ENCODE measurements at places on chromosomes 5 and 9.

DNA sequence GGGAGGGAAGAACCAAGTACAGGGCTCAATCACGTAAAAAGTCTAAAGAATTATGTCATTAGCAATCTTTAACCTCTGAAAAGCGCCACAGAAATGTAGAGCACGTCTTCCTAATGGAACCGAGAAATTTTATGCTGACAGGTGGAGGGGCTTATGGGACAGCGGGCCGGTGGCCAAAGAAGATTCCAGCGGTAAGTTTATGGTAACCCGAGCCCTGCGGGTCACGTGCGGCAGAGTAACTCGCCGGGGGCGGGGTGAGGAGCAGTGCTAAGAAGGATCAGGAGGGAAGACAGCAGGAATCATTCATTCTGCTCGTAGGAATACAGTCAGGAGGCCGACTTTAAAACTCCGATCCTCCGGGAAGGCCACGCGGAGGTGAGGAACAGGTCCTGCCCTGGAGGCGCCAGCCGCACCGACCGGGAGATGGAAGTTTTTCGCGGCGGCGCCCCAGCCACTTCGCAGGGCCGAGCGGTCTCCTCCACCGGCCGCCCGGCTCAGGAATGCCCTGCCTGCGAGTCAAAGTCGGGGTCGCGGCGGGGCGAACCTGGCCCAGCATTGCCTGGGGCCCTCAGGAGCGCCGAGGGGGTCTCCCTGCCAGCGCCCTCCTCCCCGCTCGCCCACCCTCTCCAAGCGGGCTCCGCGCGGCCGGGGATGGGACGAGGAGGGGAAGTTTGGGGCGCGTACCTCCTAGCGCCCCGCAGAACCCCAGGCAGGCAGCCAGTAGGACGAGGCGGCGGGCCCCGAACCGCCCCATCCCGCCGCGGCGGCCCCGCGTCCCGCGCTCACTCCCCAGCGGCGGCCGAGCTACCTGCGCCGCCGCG is 101.8 kb downstream of the ESM1 start:
- DNase-seq: no peak

GRCh38 chr9:132333556-132333955 is 21.2 kb downstream of the SETX start:
- DNase-seq: no peak

- no peak for DNase-seq
Measured at GRCh38 chr5:89988998-89989655, 420.4 kb downstream of the CETN3 start.

GRCh38 chr9:89185980-89186379 is 7.4 kb upstream of the SHC3 start:
- DNase-seq: no peak

DNA sequence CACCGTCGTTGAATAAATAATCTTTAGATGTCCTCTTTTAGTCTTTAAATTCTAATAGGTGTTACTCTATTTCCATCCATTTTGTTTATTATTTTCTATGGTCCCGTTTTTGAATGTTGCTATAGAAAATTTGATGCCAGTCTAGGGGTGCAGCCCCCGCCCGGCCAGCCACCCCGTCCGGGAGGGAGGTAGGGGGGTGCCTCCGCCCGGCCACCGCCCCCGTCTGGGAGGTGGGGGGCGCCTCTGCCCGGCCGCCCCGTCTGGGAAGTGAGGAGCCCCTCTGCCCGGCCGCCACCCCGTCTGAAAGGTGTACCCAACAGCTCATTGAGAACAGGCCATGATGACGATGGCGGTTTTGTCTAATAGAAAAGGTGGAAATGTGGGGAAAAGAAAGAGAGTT is 2372.2 kb upstream of the WWC1 start:
- no peak for DNase-seq

DNA sequence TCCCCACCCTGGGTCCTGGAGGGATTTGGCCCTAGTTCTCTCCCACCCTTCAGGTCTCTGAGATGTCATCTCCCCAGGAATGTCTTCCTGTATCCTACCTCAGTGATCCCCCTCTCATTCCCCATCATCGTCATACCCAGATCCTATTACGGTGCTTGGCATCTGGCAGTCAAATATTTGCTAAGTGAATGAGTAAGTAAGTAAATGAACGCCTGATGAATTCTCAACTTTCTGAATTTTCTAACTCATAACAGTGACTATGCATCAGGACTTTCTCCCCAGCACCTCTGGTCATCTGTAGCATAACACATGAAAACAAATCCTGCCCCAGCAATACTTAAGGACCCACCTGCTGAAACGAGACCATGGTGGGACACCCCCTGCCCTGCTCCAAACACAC is 244.2 kb downstream of the EBF1 start:
- no peak for DNase-seq

- peak; percentile 56 for DNase-seq
Measured at GRCh38 chr9:112360047-112360804, 19.7 kb upstream of the HSDL2 start.

DNA sequence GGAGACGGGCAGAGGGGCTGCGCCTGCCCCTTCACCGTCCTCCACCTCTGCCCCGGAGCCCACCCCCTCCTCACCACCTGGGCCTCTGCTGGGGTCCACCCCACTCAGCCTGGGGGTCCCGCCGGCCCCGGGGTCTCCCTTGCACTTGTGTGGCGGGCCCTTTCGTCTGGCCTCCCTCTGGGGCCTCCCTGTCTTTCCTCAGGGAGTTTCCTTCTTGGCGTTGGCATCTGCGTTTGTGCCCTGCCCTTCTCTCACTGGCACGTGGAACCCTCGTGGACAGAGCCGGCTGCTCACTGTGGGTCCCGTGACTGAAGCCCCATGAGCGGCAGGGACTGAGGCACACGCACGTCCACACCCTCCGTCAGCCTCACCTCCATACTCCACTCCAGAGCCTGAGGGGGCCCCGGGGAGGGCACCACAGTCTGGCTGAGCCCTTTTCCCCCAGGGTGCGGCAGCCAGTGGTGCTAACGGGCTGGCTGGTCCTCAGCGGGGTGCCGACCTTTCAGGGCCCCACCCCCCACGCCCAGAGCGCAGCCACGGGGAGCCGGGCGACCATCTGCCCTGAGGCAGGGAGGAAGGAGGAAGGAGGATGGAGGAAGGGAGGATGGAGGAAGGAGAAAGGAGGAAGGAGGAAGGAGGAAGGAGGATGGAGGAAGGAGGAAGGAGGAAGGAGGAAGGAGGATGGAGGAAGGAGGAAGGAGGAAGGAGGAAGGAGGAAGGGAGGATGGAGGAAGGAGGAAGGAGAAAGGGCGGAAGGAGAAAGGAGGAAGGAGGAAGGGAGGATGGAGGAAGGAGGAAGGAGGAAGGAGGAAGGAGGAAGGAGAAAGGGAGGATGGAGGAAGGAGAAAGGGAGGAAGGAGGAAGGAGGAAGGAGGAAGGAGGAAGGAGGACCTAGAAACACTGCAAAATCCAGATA is 53.0 kb upstream of the NRARP start:
- no peak for DNase-seq

GRCh38 chr5:9513827-9514226 is 32.0 kb downstream of the SEMA5A start:
- DNase-seq: no peak

GRCh38 chr9:27545471-27545870 is 15.9 kb upstream of the MOB3B start:
- DNase-seq: no peak

GRCh38 chr5:91586232-91586631 is 203.1 kb upstream of the ARRDC3 start:
- no peak for DNase-seq

- no peak for DNase-seq
Measured at GRCh38 chr9:73548201-73548600, 396.5 kb downstream of the ANXA1 start.

GRCh38 chr9:35273591-35273990 is 111.8 kb downstream of the UNC13B start:
- no peak for DNase-seq

- DNase-seq: no peak
Measured at GRCh38 chr5:171312129-171312974, 3.3 kb downstream of the TLX3 start.

- DNase-seq: no peak
Measured at GRCh38 chr9:92141144-92142129, 26.2 kb upstream of the SPTLC1 start.

- DNase-seq: peak; percentile 96
Measured at GRCh38 chr5:159178978-159179377, 30.4 kb downstream of the RNF145 start.

DNA sequence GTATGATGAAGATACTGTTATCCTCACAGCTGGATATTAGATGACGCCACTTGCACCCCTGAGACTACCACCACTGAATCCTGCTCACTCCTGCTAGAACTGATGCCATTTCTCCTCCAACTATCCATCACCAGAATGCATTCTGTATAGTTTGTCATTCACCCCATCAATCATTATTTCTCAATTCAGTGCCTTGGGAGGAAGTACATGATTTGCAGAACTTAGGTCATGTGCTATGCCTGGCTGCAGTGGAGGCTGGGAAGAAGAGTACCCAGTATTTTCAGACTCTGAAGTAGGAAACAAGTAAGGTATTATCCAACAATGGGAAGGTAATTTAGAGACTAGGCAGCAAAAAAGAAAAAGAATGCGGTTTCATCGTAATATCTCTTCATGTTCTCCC is 26.2 kb upstream of the HSD17B4 start:
- DNase-seq: no peak

DNA sequence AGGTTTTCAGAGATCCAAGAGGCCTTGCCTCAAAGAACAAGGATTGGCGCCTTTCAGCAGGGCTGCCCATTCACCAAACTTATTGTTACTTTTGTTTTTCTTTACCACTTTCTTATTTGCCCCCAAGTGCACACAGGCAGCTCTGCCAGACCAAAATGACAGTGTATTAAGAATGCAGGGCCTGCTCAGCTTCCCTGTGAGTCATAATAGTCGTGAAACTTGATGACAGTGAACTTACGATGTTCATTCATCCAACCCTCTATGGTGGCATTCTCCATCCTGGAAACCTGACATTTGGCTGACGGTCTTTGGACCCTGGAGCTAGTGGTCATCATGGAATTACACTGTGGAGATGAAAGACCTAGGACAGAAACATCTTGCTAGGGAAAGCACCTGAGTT is 44.3 kb downstream of the UBE2QL1 start:
- no peak for DNase-seq

DNA sequence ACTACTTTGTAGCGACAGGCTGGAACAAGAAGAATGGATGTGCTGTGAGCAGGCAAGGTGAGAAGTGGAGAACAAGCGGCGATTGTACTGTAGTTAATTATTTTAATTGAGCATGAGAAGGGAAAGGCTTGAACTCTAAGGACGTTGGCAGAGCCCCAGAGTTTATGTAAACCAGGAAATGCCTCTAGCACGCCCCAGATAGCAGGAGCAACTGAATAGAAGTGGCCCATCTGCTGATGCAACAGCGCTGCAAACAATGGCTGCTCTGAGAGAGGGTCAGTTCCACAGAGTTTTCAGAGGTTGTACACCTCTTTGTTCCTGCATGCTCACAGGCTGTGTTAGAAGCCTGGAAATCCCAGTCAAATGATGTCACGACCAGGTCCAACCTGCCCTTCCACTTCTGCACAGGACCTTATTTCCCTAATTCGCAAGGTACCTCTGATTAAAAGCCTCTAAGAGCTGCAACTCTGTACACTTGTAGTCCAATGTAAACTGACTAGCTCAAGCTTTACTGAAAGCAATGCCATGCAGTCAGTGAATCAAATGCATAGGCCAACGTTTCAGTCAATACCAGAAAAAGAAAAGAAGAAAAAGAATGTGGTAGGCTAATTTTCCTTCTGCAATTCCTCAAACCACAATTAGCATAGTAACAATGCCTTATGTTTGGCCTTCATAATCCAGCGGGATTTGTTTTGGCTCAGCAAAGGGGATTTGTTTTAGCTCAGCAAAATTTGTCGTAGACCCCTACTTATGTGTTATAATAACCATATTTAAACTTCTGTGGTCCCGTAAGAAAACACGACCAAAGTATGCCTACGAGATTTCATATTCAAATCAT is 119.6 kb upstream of the RETREG1 start:
- peak; percentile 24 for DNase-seq

DNA sequence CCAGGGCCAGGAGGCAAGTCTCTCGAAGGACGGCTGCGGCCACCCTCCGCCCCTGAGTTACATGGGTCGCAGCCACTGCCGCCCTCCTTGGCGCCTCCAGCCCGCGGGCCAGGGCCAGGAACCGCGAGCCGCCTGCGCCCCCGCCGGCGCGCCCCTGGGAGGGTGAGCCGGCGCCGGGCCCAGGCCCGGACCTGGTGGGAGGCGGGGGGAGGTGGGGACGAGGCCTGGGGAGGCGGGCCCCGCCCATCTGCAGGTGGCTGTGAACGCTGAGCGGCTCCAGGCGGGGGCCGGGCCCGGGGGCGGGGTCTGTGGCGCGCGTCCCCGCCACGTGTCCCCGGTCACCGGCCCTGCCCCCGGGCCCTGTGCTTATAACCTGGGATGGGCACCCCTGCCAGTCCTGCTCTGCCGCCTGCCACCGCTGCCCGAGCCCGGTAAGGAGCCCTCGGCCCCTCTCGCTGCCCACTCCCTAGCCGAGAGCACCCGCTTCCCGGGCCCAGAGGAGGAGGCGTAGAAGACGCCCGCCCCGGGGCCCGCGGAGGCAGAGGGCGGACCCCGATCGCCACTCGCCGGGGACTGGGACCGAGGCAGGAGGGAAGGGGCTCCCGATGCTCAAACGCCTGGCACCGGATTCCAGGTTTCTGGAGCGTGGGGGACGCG is at the start of gene ASS1:
TSS of gene ASS1 (plus strand) at position 397 of the 657 bp plus-strand sequence. CDS start 7,268 bp downstream, outside the sequence.
- no peak for DNase-seq

DNA sequence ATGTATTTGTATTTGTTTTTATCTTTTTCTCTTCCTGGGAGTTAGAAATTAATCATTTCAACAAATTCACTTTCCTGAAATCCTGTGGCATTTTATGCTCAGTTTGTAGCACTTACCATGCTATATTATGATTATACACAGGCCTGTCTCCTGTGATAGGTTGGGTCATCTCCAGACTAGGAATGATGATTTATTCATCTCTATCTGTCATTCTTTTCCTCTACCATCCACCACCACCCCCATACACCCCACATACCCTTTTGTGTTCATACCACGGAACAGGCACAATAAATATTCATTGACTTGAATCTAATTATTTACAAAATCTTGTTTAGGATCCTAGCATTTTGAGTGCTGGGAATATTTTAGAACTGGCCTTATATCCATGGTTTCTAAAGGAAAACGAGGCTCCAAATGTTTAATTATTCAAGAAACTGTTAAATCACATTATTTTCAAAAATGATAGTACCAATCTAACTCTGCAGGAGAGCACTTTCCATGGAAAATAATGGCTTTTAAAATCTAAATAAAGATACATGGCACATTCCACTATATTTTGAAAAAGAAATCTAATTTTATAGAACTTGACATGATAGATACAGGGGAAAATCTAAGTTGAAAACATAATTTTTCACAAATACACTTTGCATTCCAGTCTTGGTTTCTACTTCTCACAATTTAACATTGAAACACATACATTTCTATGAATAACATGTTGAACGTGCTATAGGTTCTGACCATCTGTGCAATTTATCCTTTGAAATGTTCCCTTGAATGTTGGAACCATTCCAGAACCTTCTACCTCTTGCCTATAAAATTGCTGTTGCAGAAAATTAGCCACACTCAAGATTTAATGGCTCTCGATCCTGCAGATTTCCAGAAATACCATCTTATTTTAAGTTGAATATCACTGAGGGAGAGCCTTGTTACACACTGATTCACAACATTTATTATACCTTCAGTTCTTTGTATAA is 89.3 kb downstream of the STARD4 start:
- no peak for DNase-seq
